ENCODE measurements at places on chromosomes 2 and 18.

DNA sequence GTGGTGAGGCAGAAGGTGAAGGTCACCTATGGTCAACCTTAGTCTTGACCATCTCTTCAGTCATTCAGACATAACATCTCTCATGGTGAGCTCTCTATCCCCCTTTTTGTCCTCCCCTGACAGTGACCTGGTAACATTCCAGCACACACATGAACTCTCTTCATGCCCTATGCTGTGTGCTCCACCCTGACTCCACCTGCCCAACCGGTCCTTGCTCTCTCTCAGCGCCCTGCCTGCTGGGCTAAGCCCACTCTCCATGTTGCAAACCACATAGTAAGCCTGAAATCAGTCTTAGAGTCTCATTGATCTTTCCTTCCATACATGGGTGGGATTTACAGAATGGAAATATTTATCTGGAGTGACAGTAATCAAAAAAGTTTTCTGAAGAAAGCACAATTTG is 52.8 kb downstream of the MARCO start:
- ATAC-seq: no peak

DNA sequence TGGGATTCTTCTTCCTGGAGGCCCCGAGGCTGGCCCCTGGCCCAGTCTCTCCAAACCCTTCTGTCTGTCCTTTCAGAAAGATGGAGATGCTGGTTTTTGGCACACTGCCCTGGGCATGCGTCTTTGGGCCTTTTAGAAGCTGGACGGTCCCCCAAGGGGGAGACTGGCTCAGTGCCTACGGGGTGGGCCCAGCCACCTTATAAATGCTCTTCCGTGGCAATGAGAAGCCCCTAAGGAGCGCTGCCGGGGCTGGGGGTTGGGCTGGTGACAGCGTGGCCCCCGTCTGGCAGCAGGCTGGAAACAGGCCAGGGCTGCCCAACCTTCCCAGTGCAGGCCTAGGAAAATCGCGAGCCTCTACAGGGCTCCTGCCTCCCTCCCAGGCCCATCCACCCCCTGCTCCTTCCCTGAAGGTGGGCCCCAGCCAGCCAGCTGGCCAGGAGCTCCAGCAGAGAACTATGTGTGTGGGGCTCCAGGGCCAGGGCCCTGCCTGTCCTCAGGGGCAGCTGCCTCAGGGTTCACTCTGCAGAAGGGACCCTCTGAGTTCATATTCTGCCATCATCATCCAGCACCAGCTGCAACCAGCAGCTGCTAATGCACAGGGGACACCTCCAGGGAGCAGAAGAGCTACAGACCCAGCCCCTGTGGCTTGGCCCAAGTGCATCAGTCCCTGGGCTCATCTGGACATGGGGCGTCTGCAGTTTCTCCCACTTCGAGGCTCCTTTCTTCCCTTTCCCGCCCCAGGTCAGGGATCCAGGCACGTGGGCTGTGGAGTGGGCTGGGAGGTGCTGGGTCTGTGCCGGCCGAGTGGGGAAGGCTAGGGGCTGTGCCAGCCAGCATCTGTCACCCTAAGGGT is 107.6 kb upstream of the OTOS start:
- ATAC-seq: no peak

DNA sequence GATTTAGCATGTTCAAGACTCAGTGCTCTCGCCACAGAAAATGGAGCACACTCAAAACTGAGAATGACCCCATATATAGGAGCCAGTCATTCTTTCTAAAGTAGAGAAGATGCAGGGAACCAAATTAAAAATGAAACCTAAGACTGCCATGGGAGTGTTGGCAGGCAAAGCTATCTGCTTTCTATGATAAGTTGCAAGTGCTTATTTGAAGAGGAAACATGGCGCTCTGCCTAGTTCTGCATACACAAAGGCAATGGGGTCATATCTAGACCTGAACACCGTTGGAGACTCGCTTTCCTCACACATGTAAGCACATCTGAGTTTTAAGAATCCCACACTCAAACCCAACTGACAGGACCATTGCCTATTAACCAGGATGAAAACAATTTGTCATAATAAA is 292.5 kb downstream of the ALK start:
- no peak for ATAC-seq

- no peak for ATAC-seq
Measured at GRCh38 chr2:191249156-191249813, 4.1 kb downstream of the MYO1B start.

DNA sequence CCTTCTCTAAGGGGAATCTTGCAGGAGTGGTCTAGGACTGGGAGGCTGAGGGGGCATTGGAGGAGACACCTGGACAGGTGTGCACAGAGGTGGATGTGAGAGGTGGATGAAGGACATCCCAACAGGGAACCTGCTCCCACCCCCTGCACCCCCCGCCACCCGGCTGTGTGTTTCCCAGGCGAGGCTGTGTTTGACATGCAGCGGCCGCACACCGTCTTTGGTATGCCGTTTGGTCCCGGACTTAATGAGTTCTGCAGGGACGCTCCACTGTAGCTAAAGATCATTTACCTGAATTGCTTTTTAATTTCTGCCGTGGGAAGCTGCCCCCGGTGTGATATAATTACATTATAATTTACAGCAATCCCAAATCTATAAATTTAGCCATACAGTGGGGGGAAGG is 87.3 kb downstream of the GLI2 start:
- ATAC-seq: no peak

GRCh38 chr2:179446476-179447141 is 182.0 kb upstream of the SESTD1 start:
- ATAC-seq: no peak

DNA sequence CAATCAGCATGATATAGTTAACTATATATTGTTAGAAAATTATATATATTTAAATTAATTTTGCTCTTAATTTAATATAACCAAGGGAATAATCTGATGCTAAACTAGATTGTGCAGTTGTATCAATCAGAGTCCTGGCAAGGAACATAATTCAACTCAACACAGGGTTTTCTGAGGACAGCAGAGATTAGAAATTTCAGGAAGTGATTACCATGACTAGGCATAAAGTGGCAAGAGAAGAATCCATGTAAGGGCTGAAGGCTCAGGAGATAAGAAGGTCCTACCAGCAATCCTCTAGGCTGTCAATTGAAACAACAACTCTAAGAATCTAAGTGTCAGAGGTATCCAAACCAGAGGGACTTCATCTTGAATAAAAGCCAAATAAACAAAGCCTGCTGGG is 807.8 kb downstream of the DSC3 start:
- no peak for ATAC-seq

GRCh38 chr18:934518-935133 is 30.0 kb downstream of the ADCYAP1 start:
- ATAC-seq: no peak

DNA sequence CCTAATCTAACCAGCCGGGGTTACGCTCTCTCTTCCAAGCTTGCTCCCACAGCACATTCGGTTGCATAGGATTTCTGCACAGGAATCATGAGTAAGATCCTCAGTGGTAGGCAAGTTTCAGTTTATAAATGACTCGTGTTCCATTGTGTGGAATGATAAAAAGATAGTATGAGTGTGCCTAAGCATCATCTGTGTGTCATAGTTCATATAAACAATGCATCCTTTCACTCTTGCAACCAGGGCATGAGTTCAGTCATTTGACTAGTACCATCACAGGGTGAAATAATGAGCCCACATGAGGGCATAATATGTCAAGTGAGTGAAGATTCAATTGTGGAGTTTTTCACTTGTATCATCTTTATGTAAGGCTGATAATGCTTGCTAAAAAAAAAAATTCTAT is 417.1 kb upstream of the CDH2 start:
- no peak for ATAC-seq

GRCh38 chr2:235504441-235505180 is 10.8 kb downstream of the AGAP1 start:
- peak; percentile 64 for ATAC-seq

- ATAC-seq: no peak
Measured at GRCh38 chr18:64331419-64331818, 182.5 kb upstream of the LINC00305 start.

DNA sequence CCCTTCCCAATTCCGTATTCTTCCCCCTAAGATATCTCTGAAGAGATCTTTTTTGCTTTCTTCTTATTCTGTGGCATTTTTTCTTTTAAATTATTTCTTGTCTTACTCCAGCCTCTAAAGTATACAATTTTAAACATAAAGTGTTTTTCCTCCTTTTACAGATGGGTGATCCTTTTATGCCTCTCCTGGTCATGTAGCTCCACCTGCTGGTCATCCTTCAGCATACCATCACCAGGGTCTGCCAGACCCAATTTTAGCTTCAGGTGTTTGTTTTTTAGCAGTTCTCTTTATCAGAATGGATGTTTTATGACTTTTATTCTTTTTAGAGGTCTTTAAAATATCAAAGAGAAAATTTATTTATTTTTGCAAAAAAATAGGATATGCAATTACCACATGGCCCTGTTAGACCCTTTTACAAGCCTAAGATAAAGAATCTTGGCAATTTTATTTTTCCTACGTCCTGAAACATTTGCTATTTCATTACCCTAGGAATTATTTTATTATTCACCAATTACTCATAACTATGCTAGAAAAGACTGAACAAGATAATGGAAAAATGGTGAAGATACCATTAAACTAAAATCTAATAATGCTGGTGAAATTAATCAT is 55.5 kb downstream of the PIGN start:
- peak; percentile 53 for ATAC-seq

- ATAC-seq: peak; percentile 47
Measured at GRCh38 chr2:9639000-9639602, 8.3 kb upstream of the YWHAQ start.

DNA sequence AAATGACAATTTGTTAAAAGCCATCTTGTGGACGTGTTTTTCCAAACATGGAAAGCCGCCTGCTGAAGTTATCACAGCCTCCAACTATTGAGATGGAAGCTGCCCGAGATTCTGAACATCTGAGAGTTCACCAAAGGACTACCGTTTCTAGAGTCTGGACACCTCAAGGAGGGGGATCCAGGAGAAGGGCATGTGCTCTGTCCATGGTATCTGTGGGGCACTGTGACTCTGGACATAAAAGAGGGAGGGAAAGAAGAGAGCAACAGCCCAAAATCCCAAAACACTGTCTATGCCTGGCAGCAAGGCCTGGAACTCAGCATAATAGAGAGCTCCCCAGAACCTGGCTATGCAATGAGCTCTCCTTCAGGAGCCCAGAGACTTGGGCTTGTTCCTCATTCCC is 319.9 kb downstream of the EN1 start:
- ATAC-seq: no peak

DNA sequence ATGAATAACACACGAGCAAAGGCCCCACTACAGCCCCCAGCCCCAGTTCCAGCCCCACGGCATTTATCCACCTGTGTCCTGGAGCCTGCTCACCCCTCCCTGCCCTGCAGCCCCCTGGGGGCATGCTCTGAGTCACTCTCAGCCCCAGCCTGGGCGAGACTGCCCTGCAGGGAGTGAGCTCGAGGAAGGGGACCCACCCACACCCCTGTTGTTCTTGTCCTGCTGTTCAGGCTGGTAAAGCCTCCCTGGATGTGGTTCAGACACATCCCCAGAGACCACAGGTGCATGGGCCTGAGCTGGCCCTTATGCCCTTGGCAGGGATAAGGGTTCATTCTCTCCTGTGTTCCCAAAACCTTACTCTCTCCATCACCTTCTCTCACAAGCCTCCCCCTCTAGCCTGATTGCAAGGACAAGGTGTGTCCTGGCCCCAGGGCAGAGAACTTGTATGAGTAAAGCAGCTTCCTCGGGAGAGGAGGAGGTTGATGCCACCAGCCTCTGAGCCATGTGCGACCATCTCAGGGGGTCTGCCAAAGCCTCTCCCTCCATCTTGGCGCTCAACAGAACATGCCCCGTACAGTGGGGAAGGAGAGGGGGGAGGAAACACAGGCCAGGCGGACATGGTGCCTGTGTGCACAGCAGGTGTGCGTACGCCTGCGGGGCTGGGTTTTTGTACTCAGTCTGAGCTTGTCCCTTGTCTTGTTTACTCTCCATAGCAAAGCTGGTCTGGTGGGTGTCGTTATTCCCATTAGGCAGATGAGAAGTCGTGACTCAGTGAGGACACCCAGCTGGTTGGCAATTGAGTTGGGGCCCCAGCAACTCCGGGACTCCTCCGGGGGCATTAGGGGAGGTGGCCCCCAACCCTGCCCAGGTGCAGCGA is 64.4 kb downstream of the CIB4 start:
- no peak for ATAC-seq

DNA sequence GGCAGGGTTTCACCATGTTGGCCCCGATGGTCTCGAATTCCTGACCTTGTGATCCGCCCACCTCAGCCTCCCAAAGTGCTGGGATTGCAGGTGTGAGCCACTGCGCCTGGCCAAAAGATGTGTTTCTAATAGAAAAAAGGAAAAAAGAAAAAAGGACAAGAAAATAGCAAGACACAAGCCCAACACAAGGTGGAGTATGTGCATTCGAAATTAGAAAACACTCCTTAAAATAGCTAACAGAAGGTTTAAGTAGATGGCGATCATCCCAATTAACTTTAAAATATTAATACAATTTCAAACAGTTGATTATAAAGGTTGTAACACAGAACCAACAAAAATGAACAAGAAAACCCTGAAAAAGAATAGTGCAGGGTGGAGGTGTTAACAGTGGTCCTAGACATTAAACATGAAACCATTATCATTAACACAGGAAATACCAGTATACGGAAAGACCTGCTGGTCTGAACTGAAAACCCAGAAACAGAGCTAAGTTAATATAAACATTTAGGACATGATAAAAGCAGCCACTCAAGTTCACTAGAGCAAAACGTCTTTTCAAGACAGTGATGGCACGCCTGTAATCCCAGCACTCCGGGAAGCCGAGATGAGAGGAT is 57.9 kb downstream of the HDLBP start:
- ATAC-seq: no peak

- no peak for ATAC-seq
Measured at GRCh38 chr18:75592527-75592926, 165.0 kb upstream of the SMIM21 start.

- no peak for ATAC-seq
Measured at GRCh38 chr2:106866641-106867040, 19.3 kb downstream of the ST6GAL2 start.
